ENCODE measurements at places on chromosomes 4 and X.

GRCh38 chr4:55304303-55304702, 41.7 kb upstream of the SRD5A3 start:
- DNase-seq = no peak

DNA sequence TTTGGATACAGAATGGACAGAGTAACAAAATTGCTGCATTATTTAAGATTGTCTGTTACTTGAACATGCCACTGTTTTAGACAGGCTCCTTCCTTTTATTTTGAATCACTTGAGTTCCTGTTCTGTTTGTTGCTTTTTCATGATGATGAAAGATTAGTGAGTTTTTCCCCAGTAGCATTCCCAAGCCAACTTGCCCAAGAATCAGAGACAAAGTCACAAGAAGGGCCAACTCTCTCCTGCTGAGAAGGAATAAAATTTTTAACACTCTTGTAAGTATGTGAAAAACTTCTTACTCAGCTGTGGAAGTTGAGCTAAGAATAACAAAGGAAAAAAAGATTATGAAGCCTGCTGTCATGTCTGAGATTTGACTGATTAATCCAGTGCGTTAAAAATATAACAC, 104.2 kb downstream of the KLHL8 start:
- no peak for DNase-seq

- DNase-seq = no peak
Observed at GRCh38 chr4:78764498-78764961, 11.6 kb upstream of the BMP2K start.

DNA sequence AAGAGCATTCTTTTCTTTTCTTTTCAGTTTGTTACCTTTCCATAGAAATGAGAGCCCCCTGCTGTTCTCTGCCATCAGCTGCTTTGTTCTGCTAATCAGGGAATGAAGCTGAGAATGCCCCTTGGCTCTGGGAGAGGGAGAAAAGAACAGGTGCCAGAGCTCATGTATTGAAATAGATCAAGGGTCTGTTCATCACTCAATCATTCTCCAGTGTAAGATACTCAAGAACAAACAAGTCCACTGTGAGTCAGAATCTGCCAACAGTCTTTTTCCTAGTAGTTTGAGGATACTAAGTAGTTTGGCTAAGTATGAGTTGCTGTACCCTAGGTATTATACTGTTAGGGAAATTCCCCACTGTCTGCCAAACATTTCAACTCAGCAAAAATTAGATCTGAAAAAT, 144.3 kb downstream of the RTL3 start:
- no peak for DNase-seq

DNA sequence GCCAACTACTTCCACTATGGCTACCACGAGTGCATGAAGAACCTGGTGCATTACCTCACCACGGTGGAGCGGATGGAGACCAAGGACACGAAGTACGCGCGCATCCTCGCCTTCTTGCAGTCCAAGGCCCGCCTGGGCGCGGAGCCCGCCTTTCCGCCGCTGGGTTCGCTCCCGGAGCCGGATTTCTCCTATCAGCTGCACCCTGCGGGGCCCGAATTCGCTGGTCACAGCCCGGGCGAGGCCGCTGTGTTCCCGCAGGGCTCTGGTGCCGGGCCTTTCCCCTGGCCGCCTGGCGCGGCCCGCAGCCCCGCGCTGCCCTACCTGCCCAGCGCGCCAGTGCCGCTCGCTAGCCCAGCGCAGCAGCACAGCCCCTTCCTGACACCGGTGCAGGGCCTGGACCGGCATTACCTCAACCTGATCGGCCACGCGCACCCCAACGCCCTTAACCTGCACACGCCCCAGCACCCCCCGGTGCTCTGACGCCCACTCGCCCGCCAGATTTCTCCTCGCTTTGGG, 2.1 kb downstream of the HELT start:
- no peak for DNase-seq

DNA sequence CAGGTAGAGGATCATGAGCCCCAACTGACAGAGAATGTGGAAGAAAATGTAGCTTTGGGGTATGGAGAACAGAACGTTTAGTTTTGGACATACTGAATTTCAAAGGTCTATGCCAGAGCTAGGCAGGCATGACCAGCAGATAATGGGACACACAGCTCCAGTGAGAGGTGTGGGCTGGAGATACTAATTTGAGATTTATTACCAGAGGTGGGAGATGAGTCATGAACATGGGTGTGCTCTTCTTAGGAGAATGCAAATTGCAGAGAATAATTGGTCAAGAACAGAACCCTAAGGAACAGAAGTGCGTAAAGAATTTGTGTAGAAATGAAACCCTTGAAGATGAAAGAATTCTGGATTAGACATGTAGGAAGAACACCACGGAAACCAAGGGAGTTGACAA, 125.2 kb downstream of the PACRGL start:
- no peak for DNase-seq

DNA sequence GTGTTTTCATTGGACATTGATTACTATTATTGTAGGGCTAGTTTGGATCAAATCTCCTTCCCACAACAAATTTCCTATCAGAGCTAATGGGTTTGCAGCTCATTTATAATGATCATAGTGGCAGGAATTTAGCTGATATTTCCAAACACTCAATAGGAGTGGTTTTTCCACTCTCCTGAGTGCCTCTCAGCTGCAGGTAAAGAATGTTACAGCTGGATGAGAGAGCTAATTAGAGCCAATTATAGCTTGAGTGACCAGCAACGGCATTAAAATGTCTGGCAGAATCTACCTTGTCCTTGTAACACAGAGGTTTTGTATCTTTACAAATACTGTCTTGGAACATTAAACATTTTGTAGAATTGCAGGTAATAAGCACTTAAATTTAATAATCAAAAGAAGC, 602.8 kb upstream of the EPHA5 start:
- DNase-seq = no peak

DNA sequence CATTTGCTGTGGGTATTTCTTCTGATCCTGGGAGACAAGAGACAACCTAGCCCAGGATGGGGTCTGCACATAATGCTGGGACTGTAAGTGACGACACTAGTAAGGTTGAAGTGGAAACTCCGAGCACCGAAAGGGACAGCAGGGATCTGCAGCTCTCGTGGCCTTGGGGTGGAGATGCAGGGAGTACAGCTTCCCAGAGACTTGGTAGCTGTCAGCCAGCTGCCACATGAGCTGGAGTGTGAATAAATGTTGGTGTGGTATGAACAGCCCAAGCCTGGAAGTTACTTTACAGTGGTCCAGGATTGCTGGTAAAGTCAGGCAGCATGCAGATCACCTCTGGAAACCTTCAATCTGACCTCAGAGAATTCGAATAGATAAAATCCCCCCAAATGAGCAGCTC, 97.6 kb downstream of the FAM193A start:
- DNase-seq = no peak

DNA sequence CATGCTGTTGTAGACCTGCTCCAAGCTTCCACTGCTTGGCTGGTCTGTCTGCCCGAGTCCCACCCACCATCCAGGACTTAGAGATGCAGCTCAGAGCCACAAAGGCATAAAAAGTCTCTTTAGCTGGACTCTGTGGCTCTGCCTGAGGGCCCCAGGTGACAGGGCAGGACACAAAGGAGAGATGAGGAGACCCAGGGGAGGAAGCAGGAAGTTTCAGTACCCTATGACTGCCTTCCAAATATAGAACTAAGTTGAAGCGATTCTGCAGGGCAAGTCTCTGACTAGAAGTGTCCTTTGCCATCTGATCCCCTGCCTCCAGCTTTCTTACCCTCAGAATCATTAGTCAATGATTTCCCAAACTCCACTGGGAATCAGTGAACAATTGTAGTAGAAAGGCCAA, 11.2 kb upstream of the CXCR3 start:
- DNase-seq = no peak

GRCh38 chrX:135382260-135382659, 39.5 kb upstream of the SMIM10L2A start:
- no peak for DNase-seq

DNA sequence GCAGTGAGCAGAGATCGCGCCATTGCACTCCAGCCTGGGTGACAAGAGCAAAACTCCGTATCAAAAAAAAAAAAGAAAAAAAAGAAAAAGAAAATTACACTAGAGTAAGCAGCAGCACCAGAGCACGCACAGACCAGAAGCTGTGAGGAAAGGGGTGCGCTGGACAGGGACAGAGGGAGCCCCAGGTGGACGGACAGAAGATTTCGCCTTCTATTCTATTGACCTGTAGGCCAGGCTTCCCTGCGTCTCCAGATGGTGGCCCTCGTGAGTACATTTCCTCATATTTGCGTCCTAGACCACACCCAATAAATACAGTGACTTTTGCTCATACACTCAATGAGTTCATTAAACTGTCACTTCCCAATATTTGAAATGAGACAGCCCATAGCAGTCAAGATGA, 19.1 kb downstream of the MTNR1A start:
- DNase-seq = no peak

GRCh38 chrX:118824173-118824730, 628 bp downstream of the ZCCHC12 start:
- DNase-seq = no peak

DNA sequence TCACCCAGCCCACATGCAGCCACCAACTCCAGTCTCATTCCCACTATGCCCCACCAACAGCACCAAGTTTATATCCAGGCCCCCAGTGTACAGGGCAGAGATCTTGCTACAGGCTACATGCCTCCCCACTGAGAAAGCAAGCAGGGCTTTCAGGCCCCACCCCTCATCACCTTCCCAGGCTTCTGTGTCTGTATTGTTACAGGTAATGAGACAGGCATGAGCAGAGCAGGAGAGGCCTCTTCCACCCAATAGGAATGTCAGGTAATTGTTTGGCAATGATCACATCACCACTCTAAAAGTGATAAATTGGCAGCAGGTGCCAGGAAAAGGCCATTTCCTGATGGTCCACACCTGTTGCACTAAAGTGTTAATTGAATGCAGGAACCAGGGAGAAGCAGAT, 102.5 kb downstream of the ZNF518B start:
- DNase-seq = no peak

DNA sequence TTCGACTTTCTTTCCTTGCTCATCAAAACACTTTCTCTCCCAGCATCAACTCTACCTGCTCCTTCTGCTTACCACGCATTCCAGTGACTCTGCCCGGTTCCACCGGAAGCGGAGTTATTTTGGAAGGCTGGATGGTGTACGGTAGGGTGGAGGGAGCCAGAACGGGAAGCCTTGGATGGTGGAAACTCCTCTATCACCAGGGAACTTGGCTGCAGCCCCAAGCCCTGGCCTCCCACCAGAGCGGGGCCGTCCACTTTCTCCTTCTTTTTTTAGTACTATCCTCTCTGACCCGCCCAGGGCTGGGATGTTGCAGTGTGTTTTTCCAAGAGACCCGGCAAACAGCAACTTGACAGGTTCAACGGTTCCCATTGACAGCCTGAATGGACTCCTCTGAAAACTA, 27.6 kb downstream of the ADGRG2 start:
- no peak for DNase-seq

GRCh38 chr4:173252024-173252935, 81.9 kb downstream of the HMGB2 start:
- peak; percentile 89 for DNase-seq

DNA sequence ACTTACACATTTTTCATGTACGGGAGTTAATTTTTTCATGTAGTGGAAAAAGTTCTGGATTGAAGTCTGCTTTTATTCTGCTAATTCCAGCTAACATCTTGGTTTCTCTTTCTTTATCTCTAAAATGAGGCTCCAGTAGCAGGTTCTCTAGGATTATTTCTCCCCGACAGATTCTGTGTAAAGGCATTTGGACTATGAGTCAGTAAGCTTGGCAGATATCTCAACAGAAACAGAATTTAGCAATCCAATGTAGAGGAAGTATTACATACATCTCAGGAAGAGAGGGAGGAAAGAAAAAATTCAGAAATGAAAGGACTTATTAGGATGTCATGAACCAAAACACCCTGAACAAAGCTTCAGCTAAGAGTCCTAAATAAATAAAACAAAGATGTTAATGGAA, 1682.3 kb upstream of the TENM3 start:
- DNase-seq = no peak

- DNase-seq = peak; percentile 49
Observed at GRCh38 chr4:8403173-8403753, 37.3 kb downstream of the ACOX3 start.

Data from LoVo (cell line).